ENCODE measurements at places on chromosomes 3 and 15. TPM values are rescaled to one million over a fixed set of nuclear protein-coding genes. Genes with fewer than 3 reads are reported as not detected.

The RRP9 gene
- total RNA-seq, result 24.2 TPM

The ACSBG1 gene
- total RNA-seq, result under 0.01 TPM

The NTRK3 gene
- total RNA-seq, result 7.1 TPM

The PLSCR5 gene
- not detected for total RNA-seq

The GRK7 gene
- under 0.01 TPM for total RNA-seq

All from smooth muscle cell of the coronary artery (primary cell).